Vagina (tissue), 2 donors: ENCODE measurements at places on chromosomes 11 and 22. TPM values are rescaled to one million over a fixed set of nuclear protein-coding genes. Genes with fewer than 3 reads are reported as not detected.
A peak's percentile ranks its signal among the peaks of the same experiment; 100 is the strongest.

- DNase-seq, result no peak
Observed at GRCh38 chr11:113663567-113663966, 42.5 kb downstream of the TMPRSS5 start.

GRCh38 chr11:2248242-2248641 lies 22.1 kb downstream of the ASCL2 start:
- peak; percentile 92 for DNase-seq

GRCh38 chr11:96854425-96854824 lies 464.6 kb downstream of the JRKL start:
- DNase-seq, result no peak

C11orf68 gene
- 21.1 TPM for total RNA-seq

GRCh38 chr22:42800451-42801251 lies 56.4 kb downstream of the ARFGAP3 start:
- DNase-seq, result peak; percentile 75

SRSF8 gene
- total RNA-seq, result 35.1 TPM

- no peak for DNase-seq
Observed at GRCh38 chr11:109416601-109417000, 5.4 kb upstream of the C11orf87 start.

DNA sequence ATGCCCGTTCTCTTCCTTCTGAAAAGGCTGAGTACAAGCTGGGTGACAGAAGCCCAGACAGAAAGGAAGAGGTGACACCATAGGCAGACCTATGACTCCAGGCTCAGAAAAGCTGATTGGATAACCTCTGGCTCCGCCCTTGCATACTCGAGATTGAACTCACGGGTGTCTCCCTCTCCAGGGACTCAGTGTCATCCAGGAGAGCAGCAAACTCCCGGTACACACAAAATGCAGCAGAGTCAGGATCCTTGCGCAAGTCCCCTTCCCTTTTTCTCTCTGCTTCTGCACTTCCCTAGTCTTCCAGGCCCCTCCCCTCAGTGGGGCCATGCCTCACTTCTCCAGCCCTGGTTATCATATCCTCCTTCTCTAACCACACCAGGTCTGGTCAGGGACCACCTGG lies 9.8 kb downstream of the SCN4B start:
- DNase-seq, result no peak

SCT gene
- total RNA-seq, result not detected

DNA sequence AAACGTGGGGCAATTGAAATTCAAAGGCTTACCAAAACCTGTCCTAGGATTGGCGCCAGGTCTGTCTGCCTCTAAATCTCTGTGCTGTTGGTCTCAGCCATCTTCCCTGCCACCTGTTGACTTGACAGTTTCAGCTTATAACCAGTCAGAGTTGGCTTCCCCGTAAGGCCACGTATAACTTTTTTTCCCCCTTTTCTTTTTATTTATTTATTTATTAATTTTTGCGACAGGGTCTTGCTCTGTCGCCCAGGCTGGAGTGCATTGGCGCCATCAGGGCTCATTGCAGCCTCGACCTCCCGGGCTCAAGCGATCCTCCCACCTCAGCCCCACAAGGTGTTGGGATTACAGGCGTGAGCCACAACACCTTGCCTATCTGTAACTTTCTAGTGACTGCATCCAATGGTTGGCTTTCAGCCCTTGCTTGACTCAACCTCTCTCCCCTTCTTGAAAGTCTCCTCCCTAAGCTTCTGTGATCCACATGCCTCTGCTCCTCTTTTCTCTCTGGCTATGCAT lies 1.4 kb upstream of the SYVN1 start:
- DNase-seq, result no peak
